ENCODE measurements at places on chromosomes 11 and 22.

- DNase-seq = no peak
These were observed 342.7 kb upstream of the SYN3 start for GRCh38 chr22:33400891-33401290.

DNA sequence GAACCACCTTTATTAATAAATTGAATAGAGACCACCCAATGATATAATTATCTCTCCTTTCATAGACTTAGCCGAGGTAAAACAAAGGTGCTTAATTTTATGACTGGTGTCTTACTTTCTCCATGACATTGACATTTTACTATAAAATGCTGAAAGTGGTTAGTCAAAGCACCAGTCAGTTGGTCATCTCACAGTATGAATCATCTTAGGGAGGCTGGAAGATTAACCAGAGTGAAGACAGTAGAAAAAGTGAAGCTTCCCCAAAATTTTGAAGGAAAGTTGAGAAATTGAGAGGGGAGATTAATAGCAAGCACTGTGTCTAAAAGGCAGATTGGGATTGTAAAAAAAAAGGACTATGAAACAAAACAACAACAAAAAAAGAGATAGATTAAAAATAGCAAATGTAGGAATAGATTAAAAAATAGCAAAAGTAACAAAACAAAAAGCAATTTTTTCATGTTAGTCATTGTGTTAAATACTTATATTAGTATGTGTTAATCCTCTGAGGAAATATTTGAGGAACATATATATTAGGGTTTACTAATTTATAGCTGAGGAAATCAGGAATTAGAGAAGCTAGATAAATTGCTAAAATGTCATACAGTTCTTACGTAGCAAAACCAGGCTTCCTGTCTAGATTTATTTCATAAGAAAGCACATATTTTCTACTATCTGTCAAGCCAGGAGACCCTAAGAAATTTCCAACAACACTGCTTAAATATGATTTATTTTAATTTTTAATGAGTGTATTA lies 557.3 kb upstream of the ANO5 start:
- DNase-seq = no peak

DNA sequence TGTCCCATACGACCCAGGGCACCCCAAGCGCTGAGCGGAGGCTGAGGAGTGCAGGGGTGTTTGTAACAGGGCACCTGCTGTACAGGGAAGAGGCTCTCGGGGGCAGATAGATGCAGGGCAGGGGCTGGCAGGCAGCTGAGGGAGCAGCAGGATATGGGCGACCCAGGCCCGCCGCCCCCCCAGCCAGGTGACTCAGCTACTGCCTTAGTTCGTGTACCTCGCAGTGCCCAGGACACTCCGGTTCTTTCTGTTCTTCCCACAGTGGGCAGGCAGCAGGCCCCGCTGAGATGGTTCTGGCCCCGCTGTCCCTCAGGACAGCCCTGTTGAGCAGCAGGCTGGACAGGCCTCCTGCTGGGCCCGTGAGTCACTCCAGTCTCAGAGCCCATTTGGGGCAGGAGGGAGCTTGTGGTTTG lies 16.2 kb downstream of the PHLDA2 start:
- no peak for DNase-seq

DNA sequence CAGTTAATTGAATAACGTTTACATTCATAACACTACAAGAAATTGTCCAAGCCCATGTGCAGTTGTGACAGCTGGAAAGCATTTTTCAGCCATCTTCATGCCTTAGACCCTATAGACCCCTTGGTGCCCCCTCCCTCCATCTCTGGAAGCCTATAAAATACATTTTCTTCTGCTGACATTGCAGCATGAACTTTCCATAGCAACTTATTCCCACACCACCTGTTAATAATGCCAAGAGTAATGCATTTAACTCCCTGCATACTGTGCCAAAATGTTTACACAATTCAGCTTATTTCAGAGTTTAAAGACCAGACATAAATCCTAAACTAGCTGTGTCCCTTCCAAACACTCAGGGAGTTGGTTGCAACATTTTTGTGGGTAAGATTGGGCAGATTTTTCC lies 143.0 kb upstream of the ARHGAP20 start:
- DNase-seq = no peak

DNA sequence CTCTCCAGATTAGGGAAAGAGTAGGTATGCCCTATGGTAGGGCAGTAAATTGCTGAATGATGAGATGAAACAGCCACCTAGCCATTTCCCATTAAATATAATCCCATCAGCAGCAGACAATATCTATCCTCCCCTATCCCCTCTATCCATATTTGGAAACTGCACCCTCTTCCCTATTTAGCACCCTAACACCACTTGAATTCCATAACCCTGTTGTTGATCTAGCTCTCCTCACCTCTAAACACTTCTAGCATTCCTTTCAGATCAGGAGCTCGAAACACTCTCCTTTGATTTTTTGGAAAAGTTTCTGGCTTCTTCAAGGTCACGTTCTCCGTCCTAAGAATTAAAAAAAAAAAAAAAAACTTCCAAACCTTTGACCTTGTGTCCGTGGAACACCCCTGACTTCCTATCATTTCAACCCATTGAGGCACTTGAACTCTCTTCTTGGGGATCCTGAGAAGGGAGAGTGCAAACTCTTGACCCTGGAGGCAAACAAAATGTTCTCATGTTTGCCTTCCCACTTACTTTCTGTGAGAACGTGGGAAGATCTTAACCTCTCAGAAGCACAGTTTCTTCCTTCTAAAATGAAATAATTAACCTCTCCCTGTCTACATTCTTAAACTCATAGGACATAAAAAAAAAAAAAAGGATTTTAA lies 19.0 kb downstream of the TRIM5 start:
- DNase-seq = no peak

GRCh38 chr22:35257002-35257320 lies 332 bp upstream of the HMGXB4 start:
- DNase-seq = no peak

GRCh38 chr11:121606354-121606753 lies 153.6 kb upstream of the SORL1-AS1 start:
- no peak for DNase-seq

DNA sequence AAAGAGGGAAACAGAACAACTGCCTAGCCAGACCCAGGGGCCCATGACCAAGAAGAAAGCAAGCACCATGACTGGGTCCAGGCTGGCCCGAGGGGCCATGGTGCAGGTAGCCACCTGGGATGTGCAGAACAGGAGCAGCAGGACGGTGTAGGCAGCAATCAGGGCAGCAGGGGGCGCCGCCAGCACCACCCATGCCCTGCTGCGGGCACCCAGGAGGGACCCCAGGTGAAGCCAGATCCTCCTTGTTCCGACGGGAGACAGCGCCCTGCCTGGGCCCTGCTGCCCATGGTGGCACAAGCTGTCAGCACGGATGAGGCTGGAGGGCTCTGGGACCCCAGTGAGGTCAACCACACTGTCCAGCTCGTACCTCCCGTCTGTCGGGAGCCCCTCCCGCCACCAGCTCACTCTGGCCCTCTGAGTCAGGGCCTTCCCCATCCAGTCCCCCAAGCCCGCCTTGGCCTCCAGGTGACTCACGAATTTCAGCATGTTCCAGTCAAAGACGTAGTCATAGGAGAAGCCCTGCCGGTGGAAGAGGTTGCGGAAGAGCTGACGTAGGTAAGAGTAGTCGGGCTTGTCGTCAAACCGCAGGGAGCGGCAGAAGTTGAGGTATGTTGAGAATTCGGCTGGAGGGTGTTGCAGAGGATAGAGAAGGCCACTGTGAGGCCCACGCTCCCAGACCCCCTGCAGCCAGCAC lies 18.8 kb downstream of the CSNK1E start:
- peak; percentile 10 for DNase-seq

GRCh38 chr11:106446955-106447354 lies 369.5 kb downstream of the AASDHPPT start:
- no peak for DNase-seq

GRCh38 chr11:954392-955153 lies 28.9 kb downstream of the AP2A2 start:
- no peak for DNase-seq

DNA sequence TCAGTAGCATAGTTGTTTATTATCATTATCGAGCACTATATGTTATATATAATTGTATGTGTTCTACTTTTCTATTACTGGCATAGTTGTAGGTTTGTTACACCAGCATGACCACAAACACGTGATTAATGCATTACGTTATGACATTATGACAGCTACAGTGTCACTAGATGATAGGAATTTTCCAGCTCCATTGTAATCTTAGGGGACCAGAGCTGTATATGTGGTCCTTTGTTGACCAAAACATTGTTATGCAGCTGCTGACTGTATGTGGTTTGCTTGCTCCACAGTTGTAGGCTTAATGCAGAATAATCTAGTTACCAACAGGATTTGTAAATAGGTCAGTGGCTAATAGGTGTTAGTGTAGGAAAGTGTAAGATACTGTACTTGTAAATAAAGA lies 66.1 kb downstream of the HSD17B12 start:
- no peak for DNase-seq

- no peak for DNase-seq
These were observed 9.1 kb downstream of the GAL3ST1 start for GRCh38 chr22:30565341-30565740.

- DNase-seq = no peak
These were observed 667 bp downstream of the DGCR6L start for GRCh38 chr22:20319041-20319744.

- DNase-seq = no peak
These were observed 12.9 kb downstream of the CSF2RB start for GRCh38 chr22:36926309-36926708.

GRCh38 chr11:35826949-35827348 lies 116.9 kb upstream of the LDLRAD3 start:
- DNase-seq = no peak

GRCh38 chr11:73894725-73895335 lies 18.0 kb downstream of the PAAF1 start:
- DNase-seq = no peak

GRCh38 chr11:57276169-57276970 lies 39.3 kb upstream of the APLNR start:
- DNase-seq = no peak

- no peak for DNase-seq
These were observed 69.7 kb upstream of the GRK3 start for GRCh38 chr22:25494774-25495173.

DNA sequence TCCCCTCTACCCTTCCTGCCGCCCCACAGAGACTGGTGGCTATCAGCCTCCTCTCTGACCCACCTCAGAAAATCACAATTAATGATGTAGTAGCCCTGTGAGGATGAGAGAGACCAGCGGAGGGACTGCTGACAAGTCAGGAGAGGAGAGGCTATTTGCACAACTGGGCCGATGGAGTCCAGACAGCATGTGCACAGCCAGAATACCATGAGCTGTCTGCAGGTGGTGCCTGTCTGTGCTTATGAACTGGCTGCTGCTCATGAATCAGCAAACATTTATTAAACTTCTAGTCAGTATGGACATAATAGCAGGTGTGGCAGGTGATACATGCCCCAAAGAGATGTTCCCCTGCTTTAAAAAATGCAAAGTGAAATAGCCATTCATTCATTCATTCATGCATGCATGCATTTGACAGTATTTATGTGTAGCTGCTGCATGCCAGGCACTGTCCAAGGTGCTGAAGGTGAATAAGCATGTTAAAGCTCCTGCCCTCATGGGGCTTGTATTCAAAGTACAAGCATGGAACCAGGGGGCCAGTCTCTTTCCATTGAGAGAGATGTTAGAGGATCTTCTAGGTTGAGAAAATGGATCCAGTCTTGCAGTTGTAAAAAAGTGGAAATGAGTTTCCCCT lies 141.3 kb downstream of the GRIK4 start:
- DNase-seq = no peak

DNA sequence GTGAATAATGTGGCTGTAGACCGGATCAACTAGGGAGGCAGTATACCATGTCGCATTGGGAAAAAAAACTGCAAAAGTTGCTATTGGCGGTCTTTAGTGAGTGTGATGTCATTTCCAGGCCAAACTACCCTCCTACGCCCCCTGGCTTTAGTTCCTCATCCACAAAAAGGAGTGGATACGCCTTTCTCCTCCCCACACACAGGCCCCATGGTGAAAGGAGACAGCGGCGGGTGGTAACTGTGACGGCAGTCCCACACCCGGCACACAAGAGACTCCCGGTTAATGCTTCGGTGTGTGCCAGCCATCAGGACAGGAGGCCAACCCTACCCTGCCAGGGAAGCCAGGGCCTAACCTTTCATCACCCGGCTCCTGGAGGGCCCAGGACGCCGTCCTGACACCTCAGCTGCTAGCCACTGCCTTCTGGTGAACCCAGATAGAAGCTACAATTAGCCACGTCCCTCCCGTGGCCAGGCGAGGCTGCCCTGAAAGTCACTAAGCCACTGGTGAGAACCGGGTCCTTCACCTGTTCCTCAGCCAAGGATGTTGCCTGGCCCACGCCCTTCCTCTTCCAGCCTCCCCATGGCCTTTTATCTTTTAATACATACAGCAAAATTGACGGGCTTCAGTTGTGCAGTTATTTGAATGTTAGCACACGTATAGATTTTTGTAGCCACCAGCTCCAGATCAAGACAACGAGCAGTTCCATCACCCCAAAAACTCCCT lies 10.8 kb downstream of the TP53I11 start:
- DNase-seq = no peak

DNA sequence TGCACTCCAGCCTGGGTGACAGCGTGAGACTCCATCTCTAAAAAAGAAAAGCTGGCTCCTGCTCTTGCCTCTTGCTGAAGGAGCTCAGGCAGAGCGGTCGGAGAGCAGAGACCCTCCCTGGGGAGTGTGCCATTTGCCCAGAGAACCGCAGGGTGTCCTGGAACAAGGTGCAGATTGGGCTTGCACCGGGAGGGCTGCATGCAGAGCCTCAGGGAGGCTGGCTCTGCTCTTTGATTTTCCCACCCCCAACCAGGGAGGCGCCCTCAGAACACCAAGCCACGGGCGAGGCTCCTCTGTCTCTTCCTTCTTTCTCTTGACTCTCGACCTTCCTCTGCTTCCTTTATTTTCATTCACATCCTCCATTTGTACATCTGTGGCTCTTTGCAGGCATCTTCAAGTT lies 889.1 kb downstream of the OPCML start:
- no peak for DNase-seq

Data from activated T-helper 1 cell treated with Interleukin-2 at 50 U/mL for 16 hours (primary cell).